ENCODE measurements at places on chromosomes 4 and X. TPM values are rescaled to one million over a fixed set of nuclear protein-coding genes. Genes with fewer than 3 reads are reported as not detected.

NRK gene
- total RNA-seq, result under 0.01 TPM

CCDC110 gene
- 0.19 TPM for total RNA-seq

CD38 gene
- total RNA-seq, result 0.98 TPM

UGT2A2 gene
- total RNA-seq, result 0.33 TPM

FAAH2 gene
- total RNA-seq, result 0.33 TPM

LRCH2 gene
- 5.0 TPM for total RNA-seq

VSIG1 gene
- 0.65 TPM for total RNA-seq

PLAC1 gene
- not detected for total RNA-seq

CENPVL1 gene
- not detected for total RNA-seq

MECP2 gene
- total RNA-seq, result 33.8 TPM

CSAG2 gene
- not detected for total RNA-seq

DCLK2 gene
- 4.6 TPM for total RNA-seq

MFAP3L gene
- total RNA-seq, result 1.1 TPM

HELT gene
- not detected for total RNA-seq

AR gene
- total RNA-seq, result 14.9 TPM

PHOX2B gene
- not detected for total RNA-seq

RTL5 gene
- 0.33 TPM for total RNA-seq

DGKK gene
- total RNA-seq, result not detected

GATA1 gene
- not detected for total RNA-seq

FOXR2 gene
- total RNA-seq, result not detected

CBR4 gene
- 16.0 TPM for total RNA-seq

PDGFRA gene
- 1.2 TPM for total RNA-seq

SEC24B gene
- 27.8 TPM for total RNA-seq

ATP1B4 gene
- total RNA-seq, result not detected

PABPC1L2B gene
- not detected for total RNA-seq

SYTL5 gene
- total RNA-seq, result 0.10 TPM

EDA gene
- total RNA-seq, result 2.3 TPM

CSAG3 gene
- total RNA-seq, result not detected

Data from vein endothelial cell (primary cell).